ENCODE measurements at places on chromosomes 3 and 15. TPM values are rescaled to one million over a fixed set of nuclear protein-coding genes. Genes with fewer than 3 reads are reported as not detected.

Gene ASB14
- total RNA-seq = not detected

Gene GOLGA8T
- 0.27 TPM for total RNA-seq

Gene NRG4
- total RNA-seq = not detected

Gene CLDN18
- not detected for total RNA-seq

Gene DIS3L
- total RNA-seq = 7.7 TPM

Measured in kidney epithelial cell (primary cell).